ENCODE measurements at places on chromosomes 16 and 17.

GRCh38 chr17:39244016-39244599 lies 18.4 kb upstream of the STAC2 start:
- no peak for DNase-seq
- peaks cover 7% of the 10 kb centered on the region for H3K36me3 ChIP-seq
- H3K27me3 ChIP-seq = peaks cover 3% of the 10 kb centered on the region

GRCh38 chr17:80245566-80246265 lies 14.9 kb upstream of the RNF213 start:
- no peaks in the 10 kb centered on the region for H3K4me1 ChIP-seq
- H3K27ac ChIP-seq = no peak overlapping the region
- no peaks in the 10 kb centered on the region for H3K27me3 ChIP-seq
- DNase-seq = no peak

DNA sequence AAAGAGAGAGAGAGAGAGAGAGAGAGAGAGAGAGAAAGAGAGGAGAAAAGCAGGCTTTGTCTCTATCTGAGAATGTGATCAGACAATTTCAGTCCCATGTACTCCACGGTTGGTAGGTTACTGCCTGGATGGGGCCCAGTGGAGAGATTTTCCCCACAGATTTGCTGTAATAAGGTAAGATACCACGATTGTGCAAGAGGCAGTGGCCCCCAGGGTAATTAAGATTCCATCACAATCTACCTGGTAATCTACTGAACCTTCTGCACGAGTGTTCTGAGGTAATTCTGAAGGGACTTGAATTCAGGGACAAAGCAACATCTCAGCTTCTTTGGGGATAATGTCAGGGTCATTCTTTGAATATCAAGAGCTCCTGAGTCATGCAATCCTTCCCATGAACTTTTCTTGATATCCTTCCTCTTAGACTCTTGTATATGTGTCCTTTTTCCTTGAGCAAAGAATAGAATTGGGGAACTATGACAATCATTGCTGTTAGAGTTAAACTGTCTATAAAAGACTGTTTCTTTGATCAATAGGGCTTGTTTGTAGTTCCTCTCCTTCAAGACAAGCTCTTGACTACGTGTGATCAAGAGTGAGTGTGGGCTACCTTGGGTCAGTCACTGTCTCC lies 306.6 kb downstream of the MAF start:
- no peak for DNase-seq
- peaks cover 5% of the 10 kb centered on the region for H3K4me1 ChIP-seq
- peaks cover 10% of the 10 kb centered on the region for H3K27me3 ChIP-seq
- no peak overlapping the region for H3K27ac ChIP-seq

DNA sequence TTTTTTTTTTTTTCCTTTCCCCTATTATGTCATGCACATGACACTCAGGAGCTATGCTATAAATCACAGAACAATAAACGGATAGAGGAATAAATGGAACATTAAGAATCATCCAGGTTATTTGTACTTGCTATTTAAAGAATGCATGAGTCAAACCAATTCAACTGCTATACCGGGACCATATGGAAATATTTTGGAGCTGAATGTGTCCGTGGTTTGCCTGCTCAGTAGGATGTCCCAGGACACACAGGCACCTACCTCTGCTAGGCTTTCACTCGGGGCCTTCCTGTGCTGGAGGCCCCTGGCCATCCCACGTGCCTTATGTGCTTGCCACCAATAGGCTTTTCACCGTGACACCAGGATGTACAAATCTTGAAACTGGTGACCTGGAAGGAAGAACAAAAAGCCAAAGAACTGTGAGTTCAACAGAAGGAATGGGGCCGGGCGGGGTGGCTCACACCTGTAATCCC lies 15.3 kb upstream of the SEC14L1 start:
- H3K36me3 ChIP-seq = no peaks in the 10 kb centered on the region
- no peaks in the 10 kb centered on the region for H3K27me3 ChIP-seq
- H3K4me3 ChIP-seq = no peak overlapping the region
- no peak for DNase-seq

- peaks cover 11% of the 10 kb centered on the region for H3K4me1 ChIP-seq
- H3K4me3 ChIP-seq = no peak overlapping the region
- H3K27ac ChIP-seq = peak overlapping the region; percentile 4
These were observed 55.1 kb upstream of the CORO6 start for GRCh38 chr17:29677824-29678223.

DNA sequence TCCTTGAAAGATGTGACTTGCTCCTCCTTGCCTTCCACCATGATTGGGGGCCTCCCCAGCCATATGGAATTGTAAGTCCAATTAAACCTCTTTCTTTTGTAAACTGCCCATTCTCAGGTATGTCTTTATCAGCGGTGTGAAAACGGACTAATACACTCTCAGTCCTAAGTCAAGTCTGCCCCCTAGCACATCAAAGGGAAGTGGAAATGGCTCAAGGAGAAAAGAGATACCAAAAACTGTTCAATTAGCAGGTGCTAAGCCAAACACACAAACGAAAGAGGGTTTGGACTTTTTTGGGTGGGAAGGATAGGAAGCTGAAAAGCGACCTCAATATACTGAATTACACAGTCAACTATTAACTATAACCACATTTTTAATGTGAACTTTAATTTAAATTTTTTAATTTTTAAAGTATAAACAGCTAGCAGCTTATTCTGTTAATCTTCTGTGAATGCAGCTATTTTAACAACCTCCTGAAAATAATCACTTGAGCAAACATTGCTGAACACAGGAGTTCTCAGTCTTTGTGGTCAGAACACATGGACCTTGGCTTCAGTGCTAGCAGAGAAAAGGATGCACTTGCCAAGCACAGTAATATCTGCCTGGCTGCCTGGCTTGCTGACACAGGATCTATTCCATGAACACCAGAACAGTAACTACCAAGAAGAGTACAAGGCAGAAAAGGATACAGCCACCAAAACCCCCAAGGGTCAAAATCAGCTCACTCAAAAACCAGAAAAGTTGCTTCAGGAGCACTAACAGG lies 10.9 kb downstream of the ZNF18 start:
- H3K36me3 ChIP-seq = peaks cover 18% of the 10 kb centered on the region
- peak; percentile 28 for DNase-seq
- H3K27me3 ChIP-seq = no peaks in the 10 kb centered on the region
- no peak overlapping the region for H3K27ac ChIP-seq
- H3K4me1 ChIP-seq = no peaks in the 10 kb centered on the region

GRCh38 chr17:57727630-57728175 lies 17.4 kb downstream of the CCDC182 start:
- DNase-seq = no peak
- peaks cover 22% of the 10 kb centered on the region for H3K4me1 ChIP-seq
- H3K27me3 ChIP-seq = no peaks in the 10 kb centered on the region
- H3K36me3 ChIP-seq = no peaks in the 10 kb centered on the region
- H3K27ac ChIP-seq = no peak overlapping the region

GRCh38 chr16:82695806-82696205 lies 69.0 kb downstream of the CDH13 start:
- H3K4me1 ChIP-seq = no peaks in the 10 kb centered on the region
- no peak overlapping the region for H3K27ac ChIP-seq
- no peak overlapping the region for H3K4me3 ChIP-seq
- no peaks in the 10 kb centered on the region for H3K27me3 ChIP-seq
- H3K36me3 ChIP-seq = no peaks in the 10 kb centered on the region
- DNase-seq = no peak

DNA sequence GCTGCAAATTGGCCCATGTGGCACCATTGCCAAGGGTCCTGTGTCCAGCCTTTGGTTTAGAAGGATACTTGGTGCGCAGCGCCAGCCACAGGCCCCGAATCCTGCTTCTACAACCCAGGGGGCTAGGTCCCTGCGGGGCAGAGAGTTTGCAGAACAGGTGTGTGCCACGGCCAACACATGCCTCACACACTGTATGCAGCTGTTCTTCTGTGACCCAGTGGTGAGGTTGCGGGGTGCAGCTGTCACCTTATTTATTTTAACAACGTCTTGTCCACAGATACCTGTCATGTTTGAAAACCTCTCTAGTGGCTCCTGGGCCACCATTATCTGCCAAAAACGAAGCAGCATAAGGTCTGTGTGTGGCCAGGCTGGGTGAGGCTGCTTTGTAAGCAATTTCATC lies 11.6 kb downstream of the CBFA2T3 start:
- H3K4me1 ChIP-seq = peaks cover 12% of the 10 kb centered on the region
- H3K4me3 ChIP-seq = no peak overlapping the region
- H3K27ac ChIP-seq = no peak overlapping the region
- DNase-seq = no peak
- no peaks in the 10 kb centered on the region for H3K36me3 ChIP-seq
- no peaks in the 10 kb centered on the region for H3K27me3 ChIP-seq

- no peak overlapping the region for H3K27ac ChIP-seq
- H3K4me3 ChIP-seq = no peak overlapping the region
- H3K4me1 ChIP-seq = no peaks in the 10 kb centered on the region
- H3K27me3 ChIP-seq = no peaks in the 10 kb centered on the region
- no peaks in the 10 kb centered on the region for H3K36me3 ChIP-seq
These were observed 886.5 kb upstream of the SOX9 start for GRCh38 chr17:71234349-71234748.

DNA sequence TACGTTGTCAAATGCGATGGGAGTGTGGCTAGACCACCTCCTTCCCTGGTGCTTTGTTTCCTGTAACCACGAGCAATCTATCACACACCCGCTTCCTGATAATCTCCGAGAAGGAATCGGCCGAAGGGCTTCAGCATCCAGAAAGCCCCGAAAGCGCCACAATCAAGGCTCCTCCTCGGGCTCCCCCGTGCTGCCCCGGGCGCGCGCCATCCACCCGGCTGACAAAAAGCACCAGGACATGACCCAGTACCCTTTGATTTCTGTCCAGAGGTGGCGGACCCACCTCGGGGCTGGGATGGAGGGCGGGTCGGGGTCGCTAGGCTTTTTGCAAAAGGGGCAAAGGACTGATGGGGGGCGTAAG lies 743 bp upstream of the ARMC7 start:
- H3K4me3 ChIP-seq = peak overlapping the region; percentile 79
- no peak overlapping the region for H3K27ac ChIP-seq
- no peaks in the 10 kb centered on the region for H3K27me3 ChIP-seq
- peaks cover 35% of the 10 kb centered on the region for H3K4me1 ChIP-seq

GRCh38 chr16:9235867-9236266 lies 144.4 kb downstream of the HAPSTR1 start:
- no peaks in the 10 kb centered on the region for H3K4me1 ChIP-seq
- H3K27ac ChIP-seq = no peak overlapping the region
- H3K36me3 ChIP-seq = no peaks in the 10 kb centered on the region
- DNase-seq = peak; percentile 18
- H3K4me3 ChIP-seq = no peak overlapping the region

DNA sequence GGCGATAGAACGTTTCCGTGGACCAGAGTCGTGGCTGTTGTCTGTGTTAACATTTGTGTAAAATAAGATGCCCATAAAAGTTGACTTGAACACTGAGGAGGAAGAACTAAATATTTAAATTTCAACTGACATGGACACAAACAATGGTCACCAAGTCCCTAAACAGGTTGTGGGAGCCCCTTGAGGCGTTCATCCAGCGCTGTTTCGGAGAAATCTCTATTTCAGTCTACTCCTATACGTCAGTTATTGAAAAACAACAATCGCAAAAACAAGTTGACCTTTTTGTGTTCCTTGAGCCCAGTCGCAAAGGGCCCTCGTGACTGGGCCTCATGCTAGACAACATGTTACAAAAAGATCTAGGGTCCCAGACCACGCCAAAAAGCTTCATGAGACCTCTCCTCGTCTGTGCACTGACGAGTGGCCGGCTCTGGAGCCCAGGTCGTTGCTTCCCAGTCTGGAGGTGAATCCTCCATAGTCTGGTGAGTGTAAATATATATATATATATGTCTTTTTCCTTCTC lies 439 bp upstream of the TMEM231 start:
- peaks cover 22% of the 10 kb centered on the region for H3K4me1 ChIP-seq
- H3K36me3 ChIP-seq = no peaks in the 10 kb centered on the region
- H3K4me3 ChIP-seq = peak overlapping the region; percentile 73
- peak overlapping the region; percentile 93 for H3K27ac ChIP-seq

DNA sequence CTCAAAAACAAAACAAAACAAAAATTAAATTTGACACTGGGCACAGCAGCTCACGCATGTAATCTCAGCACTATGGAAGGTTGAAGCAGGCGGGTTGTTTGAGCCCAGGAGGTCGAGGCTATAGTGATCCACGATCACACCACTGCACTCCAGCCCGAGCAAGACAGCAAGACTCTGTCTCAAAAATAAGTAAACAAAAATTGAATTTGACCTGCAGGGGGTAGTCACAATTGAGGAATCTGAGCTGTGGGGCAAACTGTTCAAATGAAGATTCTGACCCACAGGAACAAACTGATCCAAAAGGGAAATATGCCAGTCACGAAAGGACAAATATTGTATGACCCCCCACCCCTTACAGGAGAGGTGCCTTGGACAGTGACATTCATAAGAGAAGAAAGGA lies 29.8 kb downstream of the ANKRD11 start:
- no peak overlapping the region for H3K4me3 ChIP-seq
- H3K27me3 ChIP-seq = no peaks in the 10 kb centered on the region
- H3K36me3 ChIP-seq = peaks cover 3% of the 10 kb centered on the region
- peaks cover 7% of the 10 kb centered on the region for H3K4me1 ChIP-seq

GRCh38 chr17:29048440-29049368 lies 5.8 kb downstream of the PIPOX start:
- DNase-seq = no peak
- H3K4me1 ChIP-seq = peaks cover 49% of the 10 kb centered on the region
- no peaks in the 10 kb centered on the region for H3K36me3 ChIP-seq
- H3K4me3 ChIP-seq = no peak overlapping the region

GRCh38 chr17:58187675-58188074 lies 4.9 kb upstream of the EPX start:
- no peaks in the 10 kb centered on the region for H3K36me3 ChIP-seq
- peaks cover 4% of the 10 kb centered on the region for H3K27me3 ChIP-seq
- H3K4me3 ChIP-seq = no peak overlapping the region
- H3K4me1 ChIP-seq = no peaks in the 10 kb centered on the region
- no peak for DNase-seq

DNA sequence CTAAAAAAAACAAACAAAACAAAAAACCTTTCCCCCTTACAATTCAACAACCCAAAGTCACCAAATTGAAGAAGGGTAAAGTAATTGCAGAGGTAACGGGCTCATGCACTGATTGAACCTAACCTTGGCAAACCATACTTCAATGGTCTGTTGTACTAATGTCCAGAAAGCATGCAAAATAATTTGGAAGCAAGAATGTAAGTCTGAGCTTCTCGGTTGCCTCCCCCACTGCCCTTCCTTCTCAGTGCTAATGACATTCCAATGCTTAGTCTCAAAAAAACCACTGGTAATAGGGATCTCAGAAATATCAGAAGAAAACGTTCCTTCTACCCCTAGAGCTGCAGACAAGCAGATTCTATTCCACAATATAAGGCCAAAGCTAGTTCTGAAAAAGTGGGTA lies 15.8 kb downstream of the KRABD2 start:
- H3K4me1 ChIP-seq = peaks cover 2% of the 10 kb centered on the region
- no peak overlapping the region for H3K4me3 ChIP-seq
- peak overlapping the region; percentile 47 for H3K27ac ChIP-seq
- DNase-seq = no peak

GRCh38 chr17:7290166-7290565 lies 4.3 kb downstream of the YBX2 start:
- no peak overlapping the region for H3K27ac ChIP-seq
- DNase-seq = no peak
- H3K4me1 ChIP-seq = peaks cover 22% of the 10 kb centered on the region
- peaks cover 45% of the 10 kb centered on the region for H3K27me3 ChIP-seq
- H3K4me3 ChIP-seq = no peak overlapping the region

GRCh38 chr16:27798241-27798640 lies 248.3 kb downstream of the KATNIP start:
- H3K36me3 ChIP-seq = no peaks in the 10 kb centered on the region
- H3K27ac ChIP-seq = no peak overlapping the region
- H3K4me3 ChIP-seq = no peak overlapping the region
- peaks cover 5% of the 10 kb centered on the region for H3K4me1 ChIP-seq
